ENCODE measurements at places on chromosomes 5 and 9. TPM values are rescaled to one million over a fixed set of nuclear protein-coding genes. Genes with fewer than 3 reads are reported as not detected.

The NR6A1 gene
- 0.58 TPM for total RNA-seq

The FOXI1 gene
- total RNA-seq: not detected

The FBP2 gene
- 105 TPM for total RNA-seq

The PAIP1 gene
- 108 TPM for total RNA-seq

The C5orf46 gene
- not detected for total RNA-seq

The SPATA31A3 gene
- not detected for total RNA-seq

The PAXX gene
- total RNA-seq: 19.1 TPM

The ACTBL2 gene
- total RNA-seq: not detected

DNA sequence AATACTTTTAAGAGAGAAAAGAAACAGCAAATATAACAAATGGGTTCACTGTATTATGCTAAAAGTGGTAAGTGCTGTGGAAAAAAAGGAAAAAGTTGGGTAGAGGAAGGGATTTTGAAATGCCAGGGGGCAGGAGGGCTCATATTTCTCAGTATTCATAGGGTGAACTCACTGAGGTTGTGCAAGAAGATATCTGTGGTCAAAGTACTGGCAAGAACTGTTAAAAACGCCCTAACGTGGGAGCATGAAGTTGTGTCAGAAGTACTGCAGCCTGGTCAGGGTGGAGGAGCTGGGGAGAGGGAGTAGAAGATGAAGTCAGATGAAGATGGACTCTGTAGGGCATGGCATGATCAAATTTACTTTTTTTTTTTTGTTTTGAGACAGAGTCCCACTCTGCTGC, 31.2 kb upstream of the SLC28A3 start:
- H3K36me3 ChIP-seq: no peaks in the 10 kb centered on the region
- DNase-seq: no peak
- H3K4me1 ChIP-seq: no peaks in the 10 kb centered on the region
- H3K27ac ChIP-seq: no peak overlapping the region

DNA sequence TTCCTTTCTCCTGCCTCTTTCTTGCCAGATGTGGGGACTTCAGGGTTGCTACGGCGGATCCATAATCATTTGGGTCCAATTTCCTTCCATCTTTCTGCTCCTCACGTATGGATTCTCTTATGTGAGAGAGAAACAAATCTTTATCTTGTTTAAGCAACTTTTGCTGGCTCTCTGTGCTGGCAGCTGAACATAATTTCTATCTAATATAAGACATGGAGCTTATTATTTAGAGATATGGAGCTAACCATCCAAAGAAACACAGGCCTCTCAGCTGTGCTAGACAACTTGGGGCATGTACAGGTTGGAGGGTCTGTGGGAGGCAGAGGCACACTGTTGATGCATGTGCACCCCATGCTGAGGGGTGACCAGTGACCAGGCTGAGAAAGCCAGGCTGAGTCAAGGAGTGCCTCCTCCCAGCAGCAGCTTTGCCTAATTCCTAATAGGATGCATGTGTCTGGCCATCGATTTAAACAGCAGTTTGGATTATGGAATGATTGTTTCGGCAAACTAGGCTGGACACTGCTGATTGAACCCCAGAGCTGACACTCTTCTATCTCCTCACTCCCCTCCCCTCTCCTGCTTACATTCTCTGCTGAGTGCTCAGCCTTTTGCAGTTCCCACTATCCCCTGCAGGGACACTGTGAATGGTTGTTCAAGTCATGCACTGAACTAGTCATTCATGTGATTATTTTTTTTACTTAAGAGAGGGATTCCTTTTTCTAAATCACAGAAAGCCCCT, 195.8 kb downstream of the ERCC6L2 start:
- H3K36me3 ChIP-seq: no peaks in the 10 kb centered on the region
- H3K4me1 ChIP-seq: peaks cover 8% of the 10 kb centered on the region
- H3K27me3 ChIP-seq: no peaks in the 10 kb centered on the region
- H3K4me3 ChIP-seq: no peak overlapping the region
- DNase-seq: peak; percentile 54

GRCh38 chr5:126921241-126922091, 108.9 kb downstream of the MARCHF3 start:
- H3K4me1 ChIP-seq: peaks cover 19% of the 10 kb centered on the region
- H3K4me3 ChIP-seq: no peak overlapping the region
- H3K27ac ChIP-seq: no peak overlapping the region
- DNase-seq: no peak
- no peaks in the 10 kb centered on the region for H3K36me3 ChIP-seq
- no peaks in the 10 kb centered on the region for H3K27me3 ChIP-seq

DNA sequence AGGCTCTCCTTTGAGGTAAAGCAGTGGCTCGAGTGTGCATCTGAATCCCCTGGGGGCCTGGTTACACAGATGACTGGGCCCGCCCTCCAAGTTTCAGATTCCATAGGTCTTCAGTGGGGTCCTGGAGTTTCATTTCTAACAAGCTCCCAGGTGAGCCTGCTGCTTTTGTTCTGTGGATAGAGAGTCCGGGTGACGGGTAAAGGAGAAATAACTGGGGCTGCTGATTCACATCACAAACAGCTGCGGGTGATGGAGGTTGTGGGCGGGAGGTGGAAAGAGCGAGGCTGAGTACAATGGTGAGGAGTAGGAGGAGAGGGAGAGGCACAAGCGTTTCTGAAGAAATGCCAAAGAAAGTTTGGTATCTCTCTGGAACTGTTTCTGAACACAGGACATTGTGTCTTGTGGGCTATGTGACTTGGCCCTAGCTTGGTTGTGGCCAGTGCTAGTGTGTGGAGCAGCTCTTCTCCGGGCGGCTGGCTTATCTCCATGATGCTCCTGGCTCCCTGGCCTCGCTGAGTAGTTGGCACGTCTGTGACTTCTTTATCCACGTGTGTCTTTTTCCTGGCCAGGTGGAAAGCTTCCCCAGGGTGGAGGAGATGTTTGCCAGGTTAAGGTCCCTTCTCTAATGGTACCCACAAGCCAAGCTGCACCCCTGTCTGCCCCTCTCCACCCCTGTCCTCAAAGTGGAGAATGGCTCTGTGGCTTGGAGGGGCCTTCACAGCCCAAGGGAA, 61.7 kb downstream of the HSPA4 start:
- peaks cover 33% of the 10 kb centered on the region for H3K4me1 ChIP-seq
- no peak for DNase-seq
- H3K36me3 ChIP-seq: no peaks in the 10 kb centered on the region
- no peak overlapping the region for H3K4me3 ChIP-seq

DNA sequence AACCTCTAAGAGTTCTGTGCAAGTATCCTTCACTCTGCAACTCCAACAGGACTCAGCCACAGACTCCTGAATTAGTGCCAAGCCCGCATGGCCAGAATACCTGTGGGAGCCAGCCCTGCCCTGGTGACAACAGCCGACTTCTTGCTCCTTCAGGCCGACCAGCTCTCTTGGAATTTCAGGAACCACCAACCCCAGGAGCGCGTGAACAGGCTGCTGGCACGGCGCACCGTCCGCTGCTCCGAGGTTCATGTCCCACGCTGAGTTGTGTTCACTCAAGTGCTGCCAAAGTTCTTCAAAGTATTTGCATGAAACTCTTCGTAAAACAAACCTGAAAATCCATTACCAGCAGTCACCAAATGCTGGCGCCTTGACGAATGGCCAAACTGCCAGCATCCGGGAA, 232.8 kb downstream of the NR2F1-AS1 start:
- no peak overlapping the region for H3K27ac ChIP-seq
- H3K4me3 ChIP-seq: no peak overlapping the region
- H3K4me1 ChIP-seq: peaks cover 4% of the 10 kb centered on the region
- H3K27me3 ChIP-seq: no peaks in the 10 kb centered on the region
- no peaks in the 10 kb centered on the region for H3K36me3 ChIP-seq
- no peak for DNase-seq

DNA sequence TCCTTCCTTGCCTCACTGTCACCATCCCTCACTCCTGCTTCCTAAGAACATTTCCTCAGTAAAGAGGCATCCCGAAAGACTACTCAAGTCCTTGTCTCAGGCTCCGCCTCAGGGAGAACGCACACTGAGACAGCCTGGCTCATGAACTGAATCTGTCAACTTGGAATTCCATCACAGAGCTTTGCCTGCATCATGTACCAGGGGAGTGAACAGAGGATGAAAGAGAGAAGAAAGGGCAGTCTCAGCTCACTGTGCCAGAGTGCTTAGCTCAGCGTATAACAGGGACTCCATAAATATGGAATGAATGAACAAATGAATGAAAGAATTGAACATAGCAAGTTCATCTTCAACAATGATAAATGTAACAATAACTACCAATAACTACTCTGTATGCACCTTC, 68.7 kb upstream of the SLC1A3 start:
- H3K4me1 ChIP-seq: no peaks in the 10 kb centered on the region
- no peak overlapping the region for H3K27ac ChIP-seq
- H3K36me3 ChIP-seq: no peaks in the 10 kb centered on the region
- H3K27me3 ChIP-seq: no peaks in the 10 kb centered on the region

DNA sequence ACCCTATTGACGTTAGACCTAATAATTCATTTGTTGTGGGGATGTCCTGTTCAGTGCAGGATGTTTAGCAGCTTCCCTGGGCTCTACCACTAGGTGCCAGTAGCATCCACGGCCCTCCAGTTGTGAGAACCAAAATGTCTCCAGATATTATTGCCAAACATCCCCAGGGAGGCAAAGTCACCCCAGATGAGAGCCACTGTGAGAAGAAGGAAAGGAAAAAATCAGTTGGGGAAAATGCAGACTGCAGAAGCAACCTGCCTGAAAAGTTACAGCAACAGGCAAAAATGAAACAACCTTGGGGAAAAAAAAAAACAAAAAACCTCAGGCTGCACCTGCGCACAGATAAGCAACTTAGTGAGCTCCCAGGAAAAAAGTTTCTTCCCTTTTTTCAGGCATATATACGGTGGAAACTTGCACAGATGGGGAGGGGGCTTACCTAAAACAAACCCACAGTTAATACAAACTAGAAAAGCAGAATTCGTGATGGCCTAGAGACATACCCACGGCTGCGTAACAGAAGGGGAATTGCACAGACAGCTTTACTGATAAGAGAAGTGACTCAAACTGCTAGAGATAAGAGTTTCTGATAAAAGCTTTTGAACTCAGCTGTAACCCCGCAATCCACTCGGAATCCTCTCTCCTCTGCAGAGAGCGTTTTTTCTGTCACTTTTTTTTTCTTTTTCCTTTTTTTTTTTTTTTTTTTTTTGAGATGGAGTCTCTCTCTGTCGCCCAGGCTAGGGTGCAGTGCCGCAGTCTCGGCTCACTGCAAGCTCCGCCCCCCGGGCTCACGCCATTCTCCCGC, 29.8 kb upstream of the FBP1 start:
- H3K36me3 ChIP-seq: no peaks in the 10 kb centered on the region
- H3K4me1 ChIP-seq: no peaks in the 10 kb centered on the region
- H3K27me3 ChIP-seq: no peaks in the 10 kb centered on the region
- H3K27ac ChIP-seq: no peak overlapping the region
- DNase-seq: peak; percentile 54
- H3K4me3 ChIP-seq: no peak overlapping the region

DNA sequence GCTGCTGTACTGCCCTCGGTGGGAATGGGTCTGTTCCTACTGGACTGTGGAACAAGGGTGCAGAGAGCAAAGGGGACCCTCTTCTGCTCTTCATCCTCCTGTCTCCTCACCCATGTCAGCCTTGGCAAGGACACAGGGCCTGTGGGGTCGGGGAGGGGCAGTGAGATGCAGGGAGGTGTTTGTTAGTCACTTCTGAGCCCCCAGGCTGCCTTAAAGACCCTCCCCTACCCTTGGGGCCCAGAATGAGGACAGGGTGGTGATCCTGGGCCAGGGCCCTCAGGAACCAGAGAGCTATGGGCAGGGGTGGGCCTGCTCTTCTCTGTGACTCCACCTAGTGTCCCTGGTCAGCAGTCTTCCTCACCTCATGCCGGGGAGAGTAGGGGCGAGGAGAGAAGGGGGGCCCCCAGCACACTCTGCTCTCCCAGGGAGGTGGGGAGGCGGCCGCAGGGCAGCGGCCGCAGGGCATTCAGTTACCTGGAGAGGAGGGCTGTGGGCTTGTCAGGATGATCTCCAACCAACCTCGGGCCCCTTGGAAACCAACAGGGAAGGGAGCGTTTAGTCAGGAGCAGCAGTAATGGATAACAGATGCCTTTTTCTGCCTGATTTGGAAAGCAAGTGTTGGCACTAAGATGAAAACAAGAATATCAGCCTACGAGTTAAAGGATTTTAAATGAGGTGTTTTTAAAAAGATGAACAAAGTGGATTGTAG, 62.0 kb upstream of the GARNL3 start:
- H3K27ac ChIP-seq: peak overlapping the region; percentile 55
- peak; percentile 80 for DNase-seq
- H3K36me3 ChIP-seq: no peaks in the 10 kb centered on the region

GRCh38 chr9:103601287-103601686, 492.8 kb upstream of the SMC2 start:
- H3K4me1 ChIP-seq: no peaks in the 10 kb centered on the region
- no peak overlapping the region for H3K4me3 ChIP-seq
- no peak for DNase-seq
- no peaks in the 10 kb centered on the region for H3K36me3 ChIP-seq

DNA sequence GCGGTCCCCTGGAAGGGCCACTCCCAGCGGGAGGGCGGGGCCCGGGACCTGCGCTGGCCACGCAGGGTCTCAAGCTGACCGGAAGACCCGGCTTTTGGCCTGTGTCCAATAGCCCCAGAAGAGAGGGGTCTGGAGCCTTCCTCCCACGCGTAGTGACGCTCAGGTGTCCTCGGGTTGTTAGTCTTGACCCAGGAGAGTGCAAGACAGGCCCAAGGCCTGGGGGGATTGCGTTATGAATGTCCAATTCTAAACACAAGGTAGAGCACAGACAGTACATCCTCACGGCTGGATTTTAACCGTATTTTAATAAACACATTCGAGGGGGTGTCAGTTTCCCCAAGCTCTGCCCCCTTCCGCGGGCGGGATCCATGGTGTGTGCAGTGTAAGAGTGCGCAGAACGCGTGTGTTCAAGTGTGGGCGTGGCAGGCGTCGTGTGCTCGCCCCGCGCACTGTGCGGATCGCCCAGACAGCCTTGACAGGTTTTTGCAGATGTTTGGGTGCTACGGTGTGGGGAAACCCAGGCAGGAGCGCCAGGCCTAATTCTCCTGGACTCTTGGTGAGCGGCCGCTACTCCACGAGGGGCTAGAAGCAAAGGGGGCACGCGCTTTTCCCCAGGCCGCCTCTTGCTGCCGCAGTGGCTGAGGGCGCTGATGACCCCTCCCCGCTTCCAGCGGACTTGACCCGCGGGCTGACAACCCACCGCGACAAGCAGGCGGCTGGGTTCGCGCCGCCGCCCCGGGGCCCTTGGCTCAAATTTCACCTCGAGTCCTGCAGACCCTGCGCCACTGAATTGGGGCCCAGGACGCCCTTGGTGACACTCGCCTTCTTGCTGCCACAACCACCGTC, 6.1 kb upstream of the DMRT3 start:
- H3K4me1 ChIP-seq: peaks cover 35% of the 10 kb centered on the region
- no peaks in the 10 kb centered on the region for H3K36me3 ChIP-seq
- H3K4me3 ChIP-seq: no peak overlapping the region
- H3K27me3 ChIP-seq: peaks cover 82% of the 10 kb centered on the region
- H3K27ac ChIP-seq: no peak overlapping the region

Data from muscle of leg (tissue), 16 donors.